Aorta (tissue), 5 donors: ENCODE measurements at places on chromosomes 1 and 21.
A peak's percentile ranks its signal among the peaks of the same experiment; 100 is the strongest.

DNA sequence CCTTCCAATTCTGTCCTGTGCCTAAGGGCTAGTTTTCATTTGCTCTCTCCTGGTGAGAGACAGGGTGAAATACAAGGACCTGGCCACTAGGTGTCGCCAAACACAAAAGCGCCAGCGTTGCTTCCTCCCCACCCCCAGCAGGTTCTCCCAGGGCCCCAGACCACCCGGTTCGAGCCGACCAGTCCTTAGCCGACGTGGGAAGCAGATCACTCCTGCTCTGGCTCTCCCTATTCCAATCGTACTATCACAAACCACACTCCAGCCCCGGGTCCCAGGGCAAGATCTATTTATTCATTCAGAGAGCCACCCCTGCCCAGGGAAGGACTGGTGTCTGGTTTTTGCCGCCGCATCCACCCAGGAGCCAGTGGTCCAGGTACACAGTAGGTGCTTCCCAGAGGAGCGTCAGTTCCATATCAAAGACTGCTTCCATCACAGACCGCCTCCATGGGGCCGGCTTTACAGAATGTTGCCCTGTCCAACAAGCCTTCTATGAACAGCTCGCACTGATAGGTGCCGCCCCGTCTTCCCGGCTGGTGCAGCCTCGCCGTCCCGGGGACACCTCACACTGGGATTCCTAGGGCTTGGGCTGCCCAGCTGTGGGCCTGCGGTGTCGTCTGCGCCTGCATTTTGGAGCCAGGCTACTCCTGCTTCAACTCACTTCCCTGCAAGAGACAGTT, 35.0 kb downstream of the CTNNBIP1 start:
- peak; percentile 89 for DNase-seq

- no peak for DNase-seq
Measured at GRCh38 chr1:79322511-79323027, 316.0 kb upstream of the ADGRL4 start.

GRCh38 chr1:17935230-17935629, 172.4 kb upstream of the IGSF21 start:
- DNase-seq: no peak

GRCh38 chr1:84116558-84116957, 27.5 kb upstream of the PRKACB start:
- no peak for DNase-seq

GRCh38 chr1:223844787-223845036, 1.0 kb downstream of the TP53BP2 start:
- peak; percentile 49 for DNase-seq

GRCh38 chr1:234665975-234666605, 56.1 kb upstream of the IRF2BP2 start:
- DNase-seq: no peak

DNA sequence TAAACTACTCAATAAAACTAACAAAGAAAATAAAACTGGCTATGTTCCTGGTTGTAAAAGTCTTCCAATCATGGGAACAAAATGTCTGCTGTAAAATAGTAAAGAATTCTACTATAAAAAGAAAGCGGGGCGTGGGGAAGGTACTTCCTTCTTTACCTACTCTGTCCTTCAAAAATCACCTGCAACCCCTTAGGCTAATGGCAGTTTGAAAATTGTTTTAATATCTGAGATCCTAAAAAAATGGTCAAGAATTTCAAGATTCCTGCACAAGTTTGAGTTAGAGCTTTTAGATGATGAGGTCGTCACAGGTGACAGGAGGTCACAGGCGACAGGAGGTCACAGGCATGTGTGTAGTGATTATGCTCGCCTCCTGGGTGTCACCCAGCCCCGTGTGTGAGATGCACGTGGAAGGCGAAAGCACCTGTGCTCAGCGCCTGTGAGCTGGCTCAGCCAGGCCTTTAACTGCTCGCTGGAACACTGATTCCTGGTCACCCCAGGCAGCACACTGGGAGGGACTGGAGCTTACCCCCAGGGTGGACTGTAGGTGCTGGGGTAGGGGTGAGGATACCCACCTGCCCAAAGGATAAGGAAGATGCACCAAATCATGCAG, 18.6 kb upstream of the TMPRSS2 start:
- DNase-seq: no peak

GRCh38 chr1:93598396-93598795, 83.2 kb downstream of the BCAR3 start:
- DNase-seq: peak; percentile 10

DNA sequence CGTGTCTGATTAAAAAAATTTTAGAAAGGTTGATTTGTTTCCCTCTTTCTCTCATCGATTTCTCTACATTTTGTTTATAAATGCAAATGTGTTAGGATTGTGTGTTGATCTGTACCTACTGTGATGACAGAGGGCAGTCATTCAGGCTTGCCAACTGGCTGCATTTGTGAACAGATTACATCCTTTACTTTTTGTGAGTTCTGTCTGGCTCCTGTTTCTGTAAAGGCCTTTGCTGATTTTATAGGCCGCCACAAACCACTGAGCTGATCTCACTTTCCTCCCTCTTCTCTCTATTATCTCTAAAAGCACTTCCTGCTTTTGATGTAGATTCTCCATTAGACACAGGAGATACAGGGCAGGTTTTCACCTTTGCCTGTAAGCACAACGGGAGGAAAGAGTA, 106.8 kb downstream of the ESRRG start:
- DNase-seq: no peak

GRCh38 chr1:228010921-228011320, 4.1 kb downstream of the WNT3A start:
- peak; percentile 51 for DNase-seq

DNA sequence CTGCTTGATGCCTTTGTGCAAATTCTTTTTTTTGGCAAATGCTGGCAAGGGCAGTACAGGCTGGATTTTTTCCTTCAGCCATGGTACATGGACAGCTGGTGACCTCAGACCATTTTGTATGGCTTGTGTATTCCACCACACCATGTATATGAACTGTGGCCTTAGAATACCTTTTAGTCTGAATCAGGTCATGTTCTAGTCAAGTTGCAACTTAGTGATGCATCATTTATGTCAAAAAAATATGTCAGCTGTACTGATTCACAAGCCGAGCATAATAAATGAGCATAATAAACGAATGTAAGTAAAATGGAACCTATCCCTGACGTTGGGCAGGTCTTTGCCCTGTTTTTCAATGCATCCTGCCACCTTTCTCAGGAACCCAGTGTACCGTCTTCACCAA, 219.7 kb upstream of the RUNX1 start:
- DNase-seq: no peak

GRCh38 chr21:25405984-25406383, 201.3 kb downstream of the MRPL39 start:
- no peak for DNase-seq

DNA sequence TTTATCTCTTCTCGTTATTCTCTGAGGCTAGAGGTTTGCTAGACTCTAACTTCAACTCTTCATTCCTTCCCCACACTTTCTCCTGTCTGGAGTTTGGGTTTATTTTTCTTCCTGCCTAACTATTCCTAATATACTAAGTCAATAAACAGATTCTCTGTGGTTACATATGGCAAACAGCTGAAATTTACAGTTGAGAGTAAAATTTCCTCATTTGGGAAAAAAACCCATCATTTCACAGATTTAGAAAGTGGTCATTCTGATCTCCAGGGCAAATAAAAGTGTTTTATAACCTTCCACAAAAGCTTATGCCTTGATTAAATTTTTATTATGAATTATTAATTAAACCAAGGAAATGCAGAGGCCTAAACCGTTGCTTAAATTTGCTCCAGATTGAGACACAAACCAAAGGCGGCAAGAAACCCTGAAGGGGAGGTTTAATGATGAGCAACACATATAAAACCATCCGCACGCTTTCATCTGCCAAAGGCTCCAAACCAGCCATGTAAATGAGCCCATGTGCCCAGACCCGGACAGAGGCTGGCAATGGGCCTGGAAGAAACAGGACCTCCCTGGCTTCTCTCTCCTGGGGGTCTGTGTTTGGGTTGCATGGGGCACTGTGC, 201.7 kb upstream of the LMO4 start:
- no peak for DNase-seq

DNA sequence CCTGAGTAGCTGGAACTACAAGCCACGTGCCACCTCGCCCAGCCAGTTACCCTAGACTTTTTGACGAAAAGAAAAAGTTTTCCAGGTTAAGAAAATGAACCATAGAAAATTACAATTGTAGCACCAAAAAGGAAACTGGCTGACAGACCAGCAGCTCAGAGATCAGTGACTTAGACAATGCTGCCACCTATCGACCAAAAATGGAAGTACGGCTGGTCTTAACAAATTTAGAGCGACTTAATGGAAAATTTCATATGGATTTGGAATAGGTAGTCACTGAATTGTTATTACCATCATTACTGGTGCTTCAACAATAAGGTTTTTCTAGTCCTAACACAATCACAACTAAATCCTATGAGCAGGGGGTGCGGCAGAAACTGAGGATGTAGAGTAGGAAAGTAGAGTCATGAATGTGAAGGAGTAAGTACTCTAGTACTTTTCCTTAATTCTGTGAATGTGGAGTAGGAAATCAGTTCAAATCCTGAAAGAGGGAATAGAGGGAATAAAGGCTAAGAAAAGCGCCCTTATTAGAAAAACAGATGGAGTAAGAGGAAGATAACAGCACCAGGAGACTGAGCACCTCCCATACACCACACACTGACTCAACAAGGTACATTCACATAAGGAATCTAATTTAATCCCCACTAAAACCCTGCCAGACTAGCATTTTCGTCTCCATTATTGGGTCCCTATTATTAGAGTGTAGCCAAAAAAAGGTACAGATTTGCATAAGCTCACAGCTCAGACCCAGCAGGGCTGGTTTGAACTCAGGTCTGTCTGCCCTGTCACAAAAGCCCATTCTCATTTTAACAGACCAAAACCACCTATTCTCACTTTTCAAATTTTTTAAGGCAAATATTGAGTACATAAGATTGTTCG, 37.9 kb upstream of the MGST3 start:
- DNase-seq: peak; percentile 67

DNA sequence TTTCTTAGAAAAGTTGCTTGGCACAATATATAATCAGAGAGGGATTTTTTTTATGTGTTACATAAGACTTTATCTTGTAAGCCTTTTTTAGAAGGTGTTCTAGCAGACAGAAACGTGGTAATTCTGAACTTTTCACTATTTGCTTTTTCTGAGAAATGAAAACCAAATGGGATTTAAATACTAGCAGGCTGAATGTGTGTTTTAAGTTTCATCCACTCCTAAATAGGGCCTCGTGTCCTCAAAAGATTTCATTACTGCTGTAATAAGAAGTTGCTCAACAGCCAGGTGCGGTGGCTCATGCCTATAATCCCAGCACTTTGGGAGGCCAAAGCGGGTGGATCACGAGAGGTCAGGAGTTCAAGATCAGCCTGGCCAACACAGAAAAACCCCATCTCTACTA, 44.7 kb upstream of the FMO2 start:
- no peak for DNase-seq

DNA sequence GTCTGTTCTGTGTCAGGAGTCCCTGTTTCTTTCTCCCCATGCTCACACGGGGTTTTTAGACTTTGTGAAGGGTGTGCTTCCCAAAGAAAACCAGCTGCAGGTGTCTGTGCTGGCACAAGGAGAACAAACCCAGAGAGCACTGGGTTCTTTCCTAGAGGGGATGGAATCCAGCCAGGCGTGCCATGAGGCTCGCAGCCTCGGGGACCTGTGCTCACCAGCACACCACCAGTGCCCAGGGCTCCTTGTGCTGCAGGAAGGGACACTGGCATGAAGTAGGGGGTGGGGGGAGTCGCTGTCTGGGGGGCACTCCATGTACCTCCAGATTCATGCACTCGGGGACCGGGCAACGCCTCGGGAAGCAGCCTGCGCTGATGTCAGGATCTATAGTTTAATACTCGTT, 57.9 kb downstream of the AGPAT3 start:
- no peak for DNase-seq

- DNase-seq: no peak
Measured at GRCh38 chr1:190475421-190476141, 2.1 kb downstream of the BRINP3 start.

GRCh38 chr1:56225964-56226815, 353.2 kb downstream of the PLPP3 start:
- no peak for DNase-seq

- no peak for DNase-seq
Measured at GRCh38 chr1:204978782-204979181, 64.2 kb upstream of the CNTN2 start.

DNA sequence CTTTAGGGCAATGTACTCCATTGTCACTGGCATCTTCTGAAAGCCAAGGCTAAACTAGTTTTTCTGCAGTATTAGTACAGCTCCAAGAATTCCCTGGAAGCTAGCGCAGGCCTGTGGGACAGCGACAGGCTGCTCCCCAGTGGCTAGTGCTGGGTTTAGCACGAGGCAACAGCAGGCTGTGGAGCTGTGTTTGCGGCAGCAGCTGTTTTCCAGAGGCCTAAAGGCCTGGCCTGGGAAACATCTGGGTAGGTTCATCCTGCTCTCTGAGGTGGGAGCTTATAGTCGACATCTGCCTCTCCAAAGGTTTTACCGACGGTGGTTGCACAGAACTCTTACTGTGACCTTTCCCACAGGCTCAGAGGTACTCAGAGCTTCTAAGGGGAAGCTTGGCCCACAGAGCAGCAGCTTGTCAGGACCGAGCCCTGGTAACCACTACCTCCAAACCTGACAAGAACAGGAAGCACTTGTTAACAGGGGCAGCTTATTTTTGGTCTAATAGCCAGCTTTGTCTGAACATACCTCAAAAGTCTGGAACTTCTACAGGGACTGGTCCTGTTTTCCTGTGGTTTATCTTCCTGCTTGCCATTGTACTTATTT, 17.2 kb downstream of the CC2D1B start:
- DNase-seq: no peak

- no peak for DNase-seq
Measured at GRCh38 chr1:94803517-94804441, 16.4 kb upstream of the SLC44A3 start.

GRCh38 chr1:203127666-203128430, at the start of gene ADORA1:
ADORA1 (plus strand) TSS chr1:203127726; CDS start chr1:203128842, 1,116 bp downstream.
- peak; percentile 88 for DNase-seq

- DNase-seq: no peak
Measured at GRCh38 chr1:211345719-211346118, 19.1 kb downstream of the TRAF5 start.

DNA sequence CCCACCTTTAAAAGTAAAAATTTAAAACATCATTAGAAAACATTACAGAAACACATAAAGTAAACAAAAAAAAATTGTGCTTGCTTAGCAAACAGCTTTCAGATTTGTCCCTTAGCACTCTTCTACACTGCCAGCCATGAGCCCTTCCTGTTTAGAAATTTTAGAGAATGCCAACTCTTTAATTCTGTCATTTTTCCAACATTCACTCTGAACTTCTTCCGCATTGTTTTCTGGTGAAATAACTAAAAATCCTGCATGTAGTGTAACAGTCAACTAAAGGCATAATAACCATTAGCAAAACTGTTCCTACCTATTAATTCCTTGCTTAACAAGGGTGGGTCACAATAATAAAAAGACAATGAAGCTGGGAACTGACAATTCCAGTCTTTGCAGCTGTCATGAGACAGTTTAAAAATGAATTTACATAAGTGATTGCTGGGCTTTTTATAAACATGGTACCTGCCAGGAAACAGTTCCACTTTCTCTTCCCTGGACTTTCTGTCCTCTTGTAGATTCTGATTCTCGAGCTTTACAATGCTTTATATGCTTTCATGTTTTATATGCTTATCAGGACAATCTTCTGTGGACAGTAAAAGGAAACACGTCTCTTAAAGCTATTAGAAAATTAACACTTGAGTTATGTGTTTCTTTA, 19.0 kb downstream of the GNG12 start:
- no peak for DNase-seq

GRCh38 chr1:178947677-178947981, 76.8 kb upstream of the ANGPTL1 start:
- no peak for DNase-seq

- DNase-seq: no peak
Measured at GRCh38 chr1:212228076-212228475, 57.1 kb upstream of the PPP2R5A start.
